ENCODE measurements at places on chromosomes 16 and 17. TPM values are rescaled to one million over a fixed set of nuclear protein-coding genes. Genes with fewer than 3 reads are reported as not detected.

GRCh38 chr16:80710918-80711317 lies 93.5 kb downstream of the CDYL2 start:
- no peak for DNase-seq

DNA sequence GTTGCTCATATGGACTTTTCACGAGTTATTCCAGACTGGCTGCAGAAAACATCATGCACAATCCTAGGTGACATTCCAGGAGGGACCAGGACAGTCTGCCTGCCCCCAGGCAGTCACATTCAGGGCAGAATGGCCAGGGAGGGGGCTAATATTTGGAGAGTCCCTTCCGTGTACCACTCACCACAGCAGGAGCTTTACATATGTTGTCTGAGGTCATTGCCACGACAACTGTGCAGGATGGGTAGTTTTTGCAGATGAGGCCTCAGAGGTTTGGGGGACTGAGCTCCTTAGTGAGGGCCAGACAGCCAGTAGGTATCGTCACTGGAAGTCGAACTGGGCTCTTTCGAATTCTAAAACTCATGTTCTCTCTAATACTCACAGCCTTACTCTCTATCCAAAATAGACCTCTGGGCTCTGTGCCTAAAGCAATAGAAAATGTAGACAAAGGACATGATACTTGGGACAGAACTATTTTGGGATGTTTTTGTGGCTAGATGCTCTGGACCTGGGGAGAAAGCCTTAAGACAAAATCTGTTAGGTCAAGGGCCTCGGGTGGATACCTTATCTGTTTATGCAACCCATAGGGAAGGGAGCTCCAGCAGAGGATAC lies 338.5 kb downstream of the MAF start:
- no peak for DNase-seq

ZNF624 gene
- total RNA-seq, result 6.9 TPM

GRCh38 chr16:68040506-68041288 lies 17.6 kb downstream of the DUS2 start:
- peak; percentile 71 for DNase-seq

FBXL20 gene
- 13.1 TPM for total RNA-seq

DNA sequence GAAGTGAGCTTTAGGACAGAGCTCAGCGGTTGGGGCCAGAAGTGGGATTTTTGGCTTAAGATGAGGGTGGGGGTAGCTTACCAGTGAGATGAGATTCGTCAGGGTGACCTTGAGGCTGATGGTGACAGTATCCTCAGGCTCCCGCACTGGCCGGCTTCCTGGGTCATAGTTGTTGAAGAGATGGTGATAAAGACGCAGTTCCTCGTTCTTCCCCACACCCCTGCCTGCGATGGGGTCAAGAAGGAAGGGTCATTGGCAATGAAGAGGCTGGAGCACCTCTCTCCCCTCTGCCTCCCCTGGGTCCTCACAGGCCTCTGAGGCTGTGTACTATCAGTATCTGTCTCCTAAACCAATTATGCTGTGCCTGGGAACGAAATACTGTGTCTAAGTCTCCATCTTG lies 358 bp downstream of the CHRNE start:
- DNase-seq, result no peak

Data from cardiac muscle cell (in vitro differentiated cells and primary cell).